Non-pigmented ciliary epithelial cell (primary cell): ENCODE measurements at places on chromosomes 11 and 22.

DNA sequence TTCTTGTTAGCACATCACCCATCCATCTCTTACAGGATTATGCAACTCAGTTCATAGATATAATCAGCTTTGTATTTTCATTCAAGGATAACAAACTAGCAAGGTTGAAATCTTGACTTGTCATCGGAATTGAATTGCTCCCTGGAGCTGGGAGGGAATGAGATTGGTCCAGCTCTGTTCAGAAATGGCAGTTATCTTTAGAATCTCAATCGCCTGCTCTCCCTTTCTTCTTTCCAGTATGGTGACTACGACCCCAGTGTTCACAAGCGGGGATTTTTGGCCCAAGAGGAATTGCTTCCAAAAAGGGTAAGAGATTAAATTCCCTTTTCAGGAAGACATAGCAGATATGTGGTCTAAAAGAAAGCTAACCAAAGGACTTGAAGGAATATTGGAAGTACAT, 51.0 kb downstream of the NF2 start:
- DNase-seq = no peak

DNA sequence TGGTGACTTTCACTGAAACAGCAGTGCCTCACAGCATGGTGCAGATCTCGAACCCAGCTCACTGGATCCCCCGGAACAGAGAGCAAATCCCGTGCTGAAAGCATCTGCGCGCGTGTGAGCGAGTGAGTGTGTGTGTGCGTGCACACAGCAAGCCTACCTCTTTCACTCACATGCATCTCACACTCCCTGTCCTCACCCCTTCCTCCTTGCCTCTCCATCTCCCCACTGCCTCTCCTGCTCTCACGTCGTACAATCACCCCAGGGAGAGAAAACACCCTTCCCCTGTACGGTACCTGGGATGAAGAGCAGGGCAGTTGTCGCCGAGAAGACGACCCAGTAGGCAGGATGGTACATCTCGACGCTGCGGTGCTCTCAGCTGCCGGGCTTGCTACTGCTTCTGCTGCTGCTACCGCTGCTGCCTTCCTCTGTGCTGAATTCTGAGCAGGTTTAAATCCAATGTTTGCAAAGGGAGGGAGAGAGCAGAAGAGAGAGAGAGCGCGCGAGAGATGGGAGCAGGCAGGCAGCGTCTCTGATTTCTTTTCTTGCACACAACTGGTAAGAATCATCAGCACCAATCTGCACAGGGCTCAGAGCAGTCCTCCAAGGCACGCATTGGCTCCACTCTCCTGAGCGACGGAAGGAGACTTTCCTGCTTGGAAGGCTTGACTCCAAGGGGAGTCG, at the start of gene OPCML:
Gene OPCML (minus strand): TSS at position 531 of the 681 bp plus-strand sequence.
- no peak for DNase-seq

DNA sequence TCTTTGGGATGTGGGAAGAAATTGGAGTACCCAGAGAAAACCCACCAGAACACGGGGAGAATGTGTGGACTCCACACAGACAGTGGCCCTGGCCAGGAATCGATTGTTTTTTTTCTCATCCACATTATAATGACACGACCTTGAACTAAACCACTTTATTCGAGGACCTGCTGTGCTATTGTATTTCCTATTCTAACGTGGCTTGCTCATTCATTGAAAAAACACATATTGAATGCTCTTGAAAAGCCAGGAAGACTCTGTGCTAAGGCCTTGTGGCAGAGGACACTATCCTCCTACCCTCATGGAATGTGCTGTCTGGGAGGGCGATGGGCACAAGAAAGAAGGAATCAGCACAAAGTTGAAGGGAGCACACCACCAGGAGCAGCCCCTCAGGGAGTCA, 9.1 kb upstream of the SREBF2 start:
- DNase-seq = no peak

GRCh38 chr11:43712676-43713075, 32.1 kb downstream of the HSD17B12 start:
- no peak for DNase-seq

GRCh38 chr11:79510960-79511359, 70.1 kb upstream of the TENM4 start:
- DNase-seq = no peak

DNA sequence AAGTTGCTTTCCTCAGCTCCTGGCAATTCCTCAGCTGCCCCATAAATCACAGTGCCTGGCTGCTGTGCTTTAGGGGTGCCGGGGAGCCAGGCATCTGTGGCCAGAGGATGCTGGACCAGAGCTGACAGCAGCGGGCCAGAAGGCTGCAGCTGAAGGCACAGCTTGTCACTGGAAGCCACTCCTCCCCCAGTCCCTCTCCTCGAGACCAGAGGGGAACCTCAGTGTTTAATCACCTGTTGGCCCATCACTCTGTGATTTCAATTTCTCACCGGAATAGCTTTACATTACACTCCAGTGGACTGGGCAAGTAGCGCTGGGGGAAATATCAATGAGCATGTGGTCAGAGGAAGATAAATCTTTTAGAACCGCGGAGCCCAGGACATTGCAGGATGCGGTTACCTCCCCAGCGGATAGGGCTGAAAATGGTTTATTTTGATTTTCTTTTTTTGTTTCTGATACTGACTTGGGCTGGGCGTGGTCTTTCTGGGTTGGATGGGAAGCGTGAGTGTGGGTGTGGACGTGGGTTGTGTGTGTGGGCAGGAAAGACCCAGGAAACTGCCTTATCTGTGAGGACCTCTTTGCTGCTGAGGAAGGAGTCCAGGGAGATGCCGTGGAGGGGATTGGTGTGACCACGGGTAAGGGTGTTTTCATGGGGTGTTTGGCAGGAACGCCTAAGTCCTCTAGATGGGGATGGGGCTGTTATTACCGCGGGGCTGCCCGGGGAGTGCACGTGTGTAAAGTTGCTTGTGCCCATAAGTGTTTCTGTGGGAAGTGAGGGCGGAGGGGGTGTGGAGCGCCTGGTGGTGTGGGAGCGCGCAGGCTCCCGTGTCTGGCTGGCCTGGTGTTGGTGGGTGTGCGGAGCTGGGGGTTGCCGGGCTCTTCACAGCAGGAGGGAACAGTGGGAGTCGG, 4.0 kb downstream of the DAGLA start:
- DNase-seq = no peak

- DNase-seq = no peak
Measured at GRCh38 chr22:45210991-45211390, 29.7 kb downstream of the KIAA0930 start.

- DNase-seq = no peak
Measured at GRCh38 chr11:15901054-15901453, 455.3 kb downstream of the SOX6 start.

DNA sequence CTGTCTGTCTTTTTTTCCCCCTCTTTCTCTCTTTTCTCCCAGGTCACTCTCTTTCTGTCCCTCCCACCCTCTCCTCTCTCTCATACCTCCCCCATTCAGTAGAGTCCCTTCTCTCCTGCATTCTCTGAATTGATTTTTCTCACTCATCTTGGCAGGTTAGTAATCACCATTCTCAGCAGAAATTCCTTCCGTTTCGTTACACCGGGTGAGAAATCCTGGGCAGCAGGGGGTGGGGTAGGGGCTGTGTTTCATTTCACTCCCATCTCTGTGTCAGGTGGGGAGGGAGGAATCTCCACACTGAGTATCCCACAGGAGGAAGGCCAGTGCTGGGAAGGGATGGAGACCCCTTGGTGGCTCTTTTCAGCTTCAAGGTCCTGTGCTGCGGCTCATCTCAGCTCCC, 253.5 kb downstream of the MIAT start:
- no peak for DNase-seq

DNA sequence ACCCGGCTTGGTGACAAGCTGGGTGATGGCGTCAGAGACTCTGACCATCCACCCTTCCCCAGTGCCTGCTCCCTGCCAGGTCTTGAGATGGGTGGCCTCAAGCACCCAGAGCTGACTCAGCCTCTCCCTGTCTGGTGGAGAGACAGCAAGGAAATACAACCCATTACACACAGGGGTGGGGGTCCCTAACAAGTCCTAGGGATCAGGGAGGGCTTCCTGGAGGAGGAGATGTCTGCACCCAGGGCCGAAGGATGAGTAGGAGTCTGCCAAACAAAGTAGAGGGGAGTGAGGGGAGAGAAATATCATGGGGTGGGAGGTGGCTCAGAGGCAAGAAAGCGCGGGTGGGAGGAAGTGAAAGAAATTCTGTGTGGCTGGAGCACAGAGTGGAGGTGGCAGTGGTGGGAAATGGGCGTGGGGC, 6.8 kb downstream of the MAFF start:
- no peak for DNase-seq

GRCh38 chr22:33209930-33210784, 152.0 kb upstream of the SYN3 start:
- no peak for DNase-seq

GRCh38 chr11:119476666-119477331, 53.8 kb upstream of the THY1 start:
- DNase-seq = no peak

GRCh38 chr11:70498976-70499801, 100.9 kb downstream of the CTTN start:
- DNase-seq = no peak

DNA sequence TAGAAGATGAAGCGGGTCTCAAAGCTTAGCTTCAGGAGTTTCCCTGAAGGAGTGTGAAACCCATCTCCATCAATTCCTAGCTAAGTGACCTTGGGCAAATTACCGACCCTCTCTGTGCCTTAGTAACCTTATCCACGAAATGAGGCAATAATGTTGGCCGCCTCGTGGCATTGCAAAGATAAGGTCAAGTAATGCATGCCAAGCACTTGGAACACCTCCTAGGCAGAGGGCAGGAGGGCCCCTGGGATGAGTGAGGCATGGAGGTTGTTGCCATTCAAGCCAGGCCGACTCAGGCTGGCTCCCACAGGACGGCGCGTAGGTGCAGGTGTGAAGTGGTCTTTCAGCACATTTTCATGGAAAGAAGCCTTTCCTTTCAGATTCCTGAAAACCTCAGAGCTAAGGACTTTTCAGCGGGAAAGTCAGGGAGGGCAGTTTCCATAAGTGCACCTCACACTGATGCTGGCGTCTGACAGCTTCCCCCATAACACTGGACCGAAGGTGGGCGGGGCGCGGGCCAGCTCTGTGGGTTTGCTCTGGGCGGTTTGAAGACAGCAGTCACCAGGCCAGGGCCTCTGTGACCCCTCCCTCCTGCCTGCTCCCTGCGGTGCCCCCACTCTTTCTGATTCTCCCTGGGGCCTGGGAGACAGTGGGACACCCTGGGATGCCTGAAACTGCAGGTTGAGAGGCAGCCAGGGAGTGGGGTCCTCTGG, 25.2 kb downstream of the RPS6KA4 start:
- no peak for DNase-seq

DNA sequence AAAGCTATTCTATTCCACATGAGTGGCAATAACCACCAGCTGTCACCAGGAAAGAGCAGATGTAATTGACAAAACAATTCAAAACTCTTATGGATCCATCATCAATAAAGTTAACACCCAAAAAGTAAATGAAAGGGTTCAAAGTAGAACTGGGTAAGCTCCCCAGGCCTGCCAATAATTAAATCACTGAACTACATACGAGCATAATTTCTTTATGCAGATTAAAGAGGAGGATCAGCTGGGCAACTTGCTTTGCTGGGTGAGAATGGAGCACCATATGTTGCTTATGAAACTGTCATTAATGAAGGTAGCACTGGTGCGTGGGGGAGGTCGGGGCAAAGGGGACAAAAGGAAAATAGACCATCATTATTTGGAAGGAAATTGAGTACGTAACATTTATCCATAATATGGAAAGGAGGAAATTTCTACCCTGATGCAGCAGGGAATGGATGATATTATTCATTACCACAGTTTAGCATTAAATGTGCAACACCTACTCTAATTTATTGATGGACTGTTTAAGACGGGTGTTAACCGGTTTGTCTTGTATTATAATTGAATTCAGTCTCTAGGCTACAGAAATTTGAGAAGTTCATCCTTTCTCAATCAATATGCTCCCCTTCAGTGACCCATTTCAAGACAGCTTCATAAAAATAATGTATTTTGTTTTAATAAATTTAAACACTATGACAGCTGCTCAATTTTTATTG, 315.9 kb downstream of the CADM1 start:
- no peak for DNase-seq

DNA sequence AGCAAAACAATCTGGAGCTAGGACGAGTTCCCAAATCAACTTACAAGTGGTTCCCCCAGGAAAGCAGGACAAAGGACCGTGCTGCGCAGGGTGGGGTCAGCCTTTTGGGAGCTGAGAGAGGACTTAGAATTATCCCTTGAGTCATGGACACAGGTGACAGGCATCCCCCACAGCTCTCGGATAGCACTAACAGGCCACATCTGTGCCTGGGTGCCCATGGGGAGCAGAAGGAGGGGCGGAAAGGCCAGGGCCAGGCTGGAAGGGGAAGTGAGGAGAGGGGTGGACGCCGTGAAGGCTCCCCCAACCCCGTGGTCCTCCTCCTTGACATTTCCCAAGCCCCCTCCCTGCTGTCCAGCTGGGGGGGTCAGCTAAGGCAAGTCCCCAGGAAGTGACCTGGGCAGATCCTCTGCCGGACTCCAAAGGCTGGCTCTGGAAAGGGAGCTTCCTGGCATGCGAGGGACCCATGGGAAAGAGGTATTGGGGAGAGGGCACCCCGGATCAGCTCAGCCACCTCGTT, 31.6 kb upstream of the A4GALT start:
- DNase-seq = no peak

DNA sequence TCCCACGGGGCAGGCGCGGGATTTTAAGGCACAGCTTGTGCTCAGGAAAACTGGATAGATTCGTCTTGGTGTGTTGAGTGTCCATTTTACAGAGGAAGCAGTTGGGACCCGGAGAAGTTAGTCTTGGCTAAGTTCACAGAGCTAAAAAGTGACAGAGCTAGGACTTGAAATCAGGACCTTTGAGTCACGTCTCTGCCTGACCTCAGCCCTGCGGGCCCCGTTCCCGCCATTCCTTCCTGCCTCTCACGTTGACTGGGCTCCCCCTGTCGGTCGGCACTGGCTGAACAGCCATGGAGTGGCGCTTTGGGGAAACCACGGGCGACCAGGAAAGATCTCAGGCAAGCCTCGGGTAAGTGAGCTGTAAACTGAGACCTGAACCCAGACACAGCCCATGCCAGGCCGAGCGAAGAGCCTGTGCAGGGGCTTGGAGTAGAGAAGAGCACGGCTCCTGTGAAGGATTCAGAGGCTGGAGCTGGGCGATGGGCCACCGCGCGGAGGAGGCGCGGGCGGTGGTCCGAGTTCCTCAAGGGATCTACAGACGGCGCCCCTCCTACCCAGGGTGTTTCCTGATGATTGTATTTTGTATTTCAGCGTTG, 54.1 kb downstream of the WNT11 start:
- peak; percentile 17 for DNase-seq

DNA sequence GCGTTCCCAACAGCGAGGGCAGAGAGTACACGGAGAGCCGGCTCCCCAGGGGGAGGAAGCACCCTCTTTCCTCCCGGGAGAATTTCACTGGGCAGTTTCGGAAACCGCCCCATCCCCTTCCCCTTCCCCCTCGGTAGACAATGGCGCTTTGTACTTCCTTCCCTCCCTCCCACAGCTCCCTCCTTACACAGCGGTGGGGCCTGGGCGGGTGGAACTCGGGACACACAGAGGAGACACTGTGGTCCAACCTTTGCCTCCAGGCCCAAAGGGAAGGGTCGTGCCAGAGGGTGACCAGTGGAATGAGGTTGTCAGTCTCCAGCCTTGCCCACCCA, 4.3 kb downstream of the SMTN start:
- DNase-seq = no peak

GRCh38 chr11:32390712-32391111, 44.6 kb downstream of the WT1 start:
- no peak for DNase-seq
